CD4-positive, alpha-beta T cell treated with Interleukin-4 for 1 hour (primary cell): ENCODE measurements at places on chromosomes 4 and X.

DNA sequence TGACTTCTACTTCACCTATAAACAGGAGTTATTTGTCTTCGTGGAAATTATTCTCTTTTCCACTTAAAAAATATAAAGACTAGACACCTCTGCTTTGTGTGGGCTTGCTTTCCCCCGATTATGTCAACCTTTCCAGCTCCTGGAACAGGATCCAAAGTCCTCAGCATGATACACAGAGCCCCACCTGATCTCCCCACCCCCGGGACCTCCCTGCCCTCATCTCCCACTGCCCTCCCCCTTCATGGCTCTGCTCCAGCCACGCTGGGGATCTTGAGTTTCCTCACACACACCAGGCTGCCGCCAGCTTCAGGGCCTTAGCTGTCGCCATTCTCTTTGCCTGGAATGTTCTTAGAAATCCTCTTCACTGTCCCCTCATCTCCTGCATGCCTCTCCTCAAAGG lies 55.3 kb downstream of the MBNL3 start:
- no peak for DNase-seq

GRCh38 chr4:79653871-79654270 lies 245.8 kb upstream of the GK2 start:
- DNase-seq, result no peak

- no peak for DNase-seq
These were observed 81.6 kb downstream of the FBXO8 start for GRCh38 chr4:174201871-174202270.

DNA sequence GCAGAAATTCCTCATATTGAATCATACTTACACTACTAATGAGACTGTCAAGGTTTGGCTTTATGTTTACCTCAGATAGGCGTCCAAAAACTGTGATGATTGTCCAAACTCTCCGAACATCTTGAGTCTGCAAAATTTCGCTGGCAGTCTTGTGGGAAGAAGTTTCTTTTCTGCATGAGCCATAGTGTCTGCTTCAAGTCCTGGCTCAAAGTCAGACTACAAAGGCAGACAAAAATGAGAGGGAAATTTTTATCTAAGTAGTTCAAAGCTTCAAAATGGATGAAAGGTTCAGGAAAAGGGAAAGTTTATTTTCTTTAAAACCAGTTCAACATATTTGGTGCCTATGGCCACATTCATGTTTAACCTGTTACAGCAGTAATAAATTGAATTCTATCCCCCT lies 40.7 kb downstream of the PALLD start:
- no peak for DNase-seq

DNA sequence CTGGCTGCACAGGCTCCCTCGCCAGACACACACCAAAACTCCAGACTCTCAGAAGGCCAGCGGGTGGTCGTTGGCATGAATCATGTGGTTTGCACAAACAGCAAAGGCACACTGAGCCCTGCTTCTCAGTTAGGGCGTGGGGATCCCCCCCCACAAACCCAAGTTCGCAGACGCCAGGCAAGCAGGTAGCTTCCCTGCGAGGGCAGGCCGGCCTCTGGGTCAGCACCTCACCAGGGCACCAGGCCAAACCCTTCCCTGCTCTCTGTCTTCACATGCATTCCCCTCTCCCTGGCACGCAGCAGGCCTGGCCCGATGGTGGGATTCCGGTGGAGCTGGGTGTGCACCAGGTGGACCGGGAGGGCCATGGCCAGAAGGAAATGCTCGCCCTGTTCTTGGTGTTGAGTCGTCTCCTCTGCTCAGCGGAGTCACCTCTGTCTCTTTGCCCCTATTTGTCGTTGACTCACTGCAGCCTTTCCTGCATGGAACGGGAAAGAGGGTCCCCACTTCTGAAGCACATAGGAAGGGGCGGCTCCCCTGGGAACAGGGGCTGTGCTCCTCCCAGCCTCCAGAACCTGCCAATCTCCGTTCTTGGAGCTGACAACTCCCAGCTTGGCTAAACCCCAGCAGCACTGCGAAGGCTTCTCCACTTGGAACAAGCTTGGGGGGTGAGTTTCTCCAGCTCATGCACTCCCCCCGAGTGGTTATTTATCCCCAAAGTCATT lies 51.4 kb downstream of the SORCS2 start:
- DNase-seq, result no peak

- DNase-seq, result peak; percentile 80
These were observed 893 bp upstream of the SEPTIN11 start for GRCh38 chr4:76948443-76949275.

DNA sequence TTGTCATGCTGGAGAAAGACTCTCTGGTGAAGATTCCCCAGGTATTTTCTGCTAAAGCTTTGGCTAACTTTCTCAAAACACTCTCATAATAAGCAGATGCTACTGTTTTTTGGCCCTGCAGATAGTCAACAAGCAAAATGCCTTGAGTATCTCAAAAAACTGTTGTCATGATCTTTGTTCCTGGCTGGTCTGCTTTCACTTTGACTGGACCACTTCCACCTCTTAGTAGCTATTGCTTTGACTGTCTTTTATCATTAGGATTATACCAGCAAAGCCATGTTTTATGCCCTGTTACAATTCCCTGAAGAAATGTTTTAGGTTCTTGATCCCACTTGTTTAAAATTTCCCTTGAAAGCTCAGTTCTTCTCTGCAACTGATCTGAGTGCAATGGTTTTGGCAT lies 231.5 kb downstream of the SLC7A11 start:
- DNase-seq, result no peak

GRCh38 chr4:141077611-141078225 lies 55.6 kb downstream of the RNF150 start:
- no peak for DNase-seq

DNA sequence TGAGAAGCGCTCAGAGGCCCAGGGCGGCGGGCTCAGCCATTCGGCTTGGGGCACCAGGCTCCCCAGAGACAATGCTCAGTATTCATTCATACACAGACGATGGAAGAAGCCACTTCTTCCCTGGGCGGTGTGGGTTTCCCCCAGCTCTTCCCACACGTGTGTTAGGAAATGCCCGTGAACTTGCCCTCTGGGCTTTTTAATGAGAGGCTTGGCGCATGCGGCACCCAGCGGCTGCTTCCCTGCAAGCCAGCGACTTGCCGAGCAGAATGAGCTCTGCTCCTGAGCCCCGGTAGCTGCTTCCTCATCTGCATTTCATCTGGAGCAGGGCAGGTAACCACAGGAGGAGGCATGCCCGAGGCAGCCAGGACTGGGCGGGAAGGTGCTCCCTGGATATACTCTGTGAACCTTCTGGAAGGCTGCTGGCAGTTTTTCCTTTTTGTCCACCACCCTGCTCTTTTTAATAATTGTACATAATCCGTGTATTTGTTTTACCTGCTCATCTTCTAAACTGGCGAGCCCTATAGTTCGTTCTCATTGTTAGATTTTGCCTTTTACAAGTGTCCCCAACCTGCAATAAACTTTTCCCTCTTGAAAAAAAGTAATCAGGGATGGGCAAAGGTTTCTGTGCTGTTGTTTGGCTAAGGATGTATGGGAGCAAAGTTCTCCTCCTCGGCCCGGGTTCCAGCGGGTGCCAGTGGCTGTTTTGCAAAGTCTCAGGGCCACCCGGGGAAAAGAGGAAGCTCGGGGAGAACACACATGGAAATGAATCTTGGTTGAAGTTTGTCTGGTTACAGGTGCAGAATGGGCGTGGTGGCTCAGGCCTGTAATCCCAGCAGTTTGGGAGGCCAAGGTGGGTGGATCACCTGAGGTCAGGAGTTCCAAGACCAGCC lies 178.8 kb downstream of the DCLK2 start:
- no peak for DNase-seq

DNA sequence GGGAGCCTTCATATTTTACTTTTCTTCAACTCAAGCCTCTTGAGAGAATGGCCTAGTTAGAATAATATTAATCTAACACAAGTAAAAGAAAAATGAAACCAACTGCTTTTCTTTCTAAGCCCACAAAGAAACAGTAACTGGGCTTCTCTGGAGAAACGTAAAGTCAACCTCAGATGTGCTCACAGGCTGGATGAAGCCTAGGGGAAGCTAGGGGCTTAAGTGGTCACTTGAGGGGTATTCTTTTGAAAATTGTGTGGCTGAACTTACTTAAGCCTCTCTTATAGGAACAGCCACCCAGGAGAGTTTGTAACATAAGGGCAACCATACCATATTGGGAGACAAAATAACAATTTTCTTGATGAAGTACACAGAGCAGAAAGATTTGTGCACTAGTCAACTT lies 279.0 kb downstream of the SPRY1 start:
- no peak for DNase-seq

- no peak for DNase-seq
These were observed 249.2 kb upstream of the RPS6KA3 start for GRCh38 chrX:20515841-20516461.

DNA sequence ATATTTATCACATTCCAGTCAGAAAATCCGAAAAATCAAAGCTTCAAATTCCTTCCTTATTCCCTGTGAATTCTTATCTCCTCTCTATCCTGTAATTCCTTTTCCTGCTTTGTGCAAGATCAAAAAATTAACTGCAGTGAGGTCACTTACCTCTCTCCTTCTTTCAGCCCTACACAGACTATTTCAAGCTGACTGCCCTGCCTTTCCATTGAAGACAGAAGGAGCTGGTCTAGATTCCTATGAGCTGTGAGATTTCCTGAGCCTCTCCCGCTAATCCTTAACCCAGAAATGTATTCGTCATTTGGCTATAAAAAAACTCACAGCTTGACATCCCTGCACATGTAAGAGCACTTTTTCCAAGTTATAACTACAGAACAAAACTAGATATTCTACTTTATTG lies 26.6 kb downstream of the TRIML2 start:
- DNase-seq, result no peak

- DNase-seq, result no peak
These were observed 8.4 kb upstream of the DUSP9 start for GRCh38 chrX:153638436-153639176.

DNA sequence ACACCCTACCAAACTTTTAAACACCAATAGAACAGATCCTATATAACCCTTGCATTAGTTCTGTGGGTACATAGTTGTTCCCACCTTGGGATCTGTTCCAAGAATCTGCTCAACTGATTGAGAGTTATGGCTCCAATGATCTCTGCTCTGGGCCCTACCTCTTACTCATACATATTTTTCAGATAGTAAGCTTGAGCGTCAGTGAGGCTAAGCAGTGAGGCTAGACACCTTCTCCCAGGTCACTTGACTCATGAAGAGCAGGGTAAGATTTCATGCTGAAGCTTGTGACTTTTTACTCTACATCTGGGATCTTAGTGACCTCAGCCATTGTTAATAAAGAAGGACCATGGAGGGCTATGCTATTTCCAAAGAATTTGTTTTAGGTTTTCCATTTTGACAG lies 23.1 kb upstream of the TNIP3 start:
- DNase-seq, result no peak

GRCh38 chr4:121049072-121049599 lies 23.2 kb downstream of the NDNF start:
- no peak for DNase-seq

DNA sequence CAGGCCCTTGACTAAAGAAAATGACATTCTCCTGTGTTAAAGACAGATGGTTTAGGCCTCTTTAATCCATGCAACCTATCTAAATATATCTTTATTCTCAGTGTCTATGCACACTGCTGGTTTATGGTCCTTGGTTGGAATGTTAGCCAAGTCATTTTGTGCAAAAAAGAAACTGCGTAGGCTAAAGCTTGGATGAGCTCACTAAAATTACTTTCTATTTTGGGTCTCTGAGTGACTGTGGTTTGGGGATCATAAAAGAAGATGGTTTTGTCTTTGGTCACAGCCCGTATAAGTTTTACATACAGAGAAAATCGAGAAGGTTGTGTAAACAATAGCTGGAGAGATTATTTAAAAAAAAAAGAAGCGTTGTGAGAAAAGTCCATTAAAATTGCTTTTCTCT lies 443.6 kb downstream of the UBE2NL start:
- no peak for DNase-seq

GRCh38 chrX:74371425-74372222 lies 49.7 kb upstream of the SLC16A2 start:
- DNase-seq, result no peak

- DNase-seq, result no peak
These were observed 649.3 kb downstream of the STPG2 start for GRCh38 chr4:97493815-97494518.

- no peak for DNase-seq
These were observed 80.2 kb downstream of the DIAPH2 start for GRCh38 chrX:96764864-96765263.

- peak; percentile 60 for DNase-seq
These were observed 54.5 kb downstream of the RTL9 start for GRCh38 chrX:110412971-110413726.

GRCh38 chr4:124722071-124722470 lies 9.5 kb upstream of the ANKRD50 start:
- DNase-seq, result no peak

DNA sequence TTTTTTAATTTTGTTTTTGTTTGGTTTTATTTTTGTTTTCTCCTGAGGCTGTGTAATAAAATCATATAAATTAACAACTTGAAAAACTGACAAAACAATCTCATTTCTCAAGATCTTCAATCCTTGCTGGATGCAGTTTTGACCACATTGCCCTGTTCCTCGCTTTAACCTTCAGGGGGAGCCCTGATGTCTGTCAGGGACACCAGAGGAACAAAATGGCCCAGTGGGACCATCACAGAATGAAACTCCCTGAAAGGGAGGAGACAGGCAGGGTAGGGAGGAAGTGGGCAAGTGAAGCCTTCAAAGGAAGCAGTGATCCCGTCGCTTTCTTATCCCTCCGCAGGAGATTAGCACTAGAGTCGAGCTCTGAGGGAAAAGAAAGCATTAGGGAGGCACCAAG lies 274.9 kb upstream of the LDB2 start:
- no peak for DNase-seq

DNA sequence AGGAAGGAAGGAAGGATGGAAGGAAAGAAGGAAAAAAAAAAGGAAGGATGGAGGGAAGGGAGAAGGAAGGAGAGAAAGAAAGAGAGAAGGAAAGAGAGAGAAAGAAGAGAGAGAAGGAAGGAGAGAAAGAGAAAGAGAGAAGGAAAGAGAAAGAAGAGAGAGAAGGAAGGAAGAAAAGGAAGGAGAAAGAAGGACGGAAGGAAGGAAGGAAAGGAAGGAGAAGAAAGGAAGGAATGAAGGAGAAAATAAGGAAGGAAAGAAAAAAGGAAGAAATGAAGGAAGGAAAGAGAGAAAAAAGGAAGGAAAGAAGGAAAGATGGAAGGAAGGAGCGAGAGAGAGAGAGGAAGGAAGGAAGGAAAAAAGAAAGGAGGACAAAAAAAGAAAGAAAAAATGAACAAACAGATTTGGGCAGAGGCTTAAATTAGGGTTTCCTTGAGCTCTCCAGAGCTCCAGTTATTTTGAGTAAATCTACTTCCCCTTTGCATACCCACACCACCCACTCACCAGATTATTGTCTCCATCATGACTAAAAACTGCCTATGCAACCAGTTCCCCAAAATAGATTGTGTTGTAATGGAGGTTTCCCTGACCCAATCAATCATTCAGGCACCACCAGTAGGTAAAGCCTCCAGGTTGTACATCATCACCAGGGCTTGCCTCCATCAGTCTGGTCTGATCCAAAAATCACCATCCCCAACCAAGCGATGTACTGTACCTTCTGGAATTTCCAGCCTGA lies 1722.9 kb upstream of the PCDH10 start:
- no peak for DNase-seq

DNA sequence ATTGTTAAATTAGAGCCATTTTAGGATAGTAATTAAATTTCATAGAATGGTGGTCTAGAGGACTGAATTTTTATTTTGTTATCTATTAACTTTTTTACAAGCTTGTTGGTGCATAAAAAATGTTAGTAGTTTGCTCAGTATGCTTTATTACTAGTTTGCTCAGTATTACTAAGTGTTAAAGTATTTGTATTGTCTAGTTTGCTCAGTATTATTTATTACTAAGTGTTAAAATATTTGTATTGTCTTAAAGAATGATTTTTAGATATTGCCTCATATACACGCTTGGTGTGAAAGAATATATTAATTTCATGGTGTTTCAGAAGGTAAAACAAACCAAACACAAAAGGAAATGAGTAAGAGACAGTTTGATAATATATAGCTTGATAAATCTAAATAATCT lies 268.4 kb upstream of the MAGEB18 start:
- no peak for DNase-seq
